SK-N-DZ (cell line): ENCODE measurements at places on chromosomes 12 and 14.

DNA sequence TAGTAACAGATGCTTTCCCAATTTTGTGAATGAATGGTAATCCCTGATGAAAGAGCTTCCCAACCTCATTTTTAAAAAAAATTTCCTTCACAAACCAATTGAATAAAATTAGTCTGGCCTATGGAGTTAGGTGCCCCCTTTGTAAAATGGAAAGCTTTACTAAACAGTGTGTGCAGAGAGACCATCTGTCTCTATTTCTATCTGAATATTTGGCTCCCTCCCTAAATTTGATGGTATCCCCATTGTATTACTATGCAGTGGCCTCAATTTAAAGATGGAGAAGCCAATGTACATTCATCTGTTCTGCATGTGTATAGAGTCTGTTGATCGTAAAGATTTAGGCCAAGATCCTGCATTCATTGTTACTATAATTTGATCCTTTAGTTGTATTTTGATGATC is 397.7 kb upstream of the RGS6 start:
- no peak for DNase-seq

GRCh38 chr14:99612071-99612737 is 8.2 kb upstream of the CCDC85C start:
- DNase-seq: no peak

DNA sequence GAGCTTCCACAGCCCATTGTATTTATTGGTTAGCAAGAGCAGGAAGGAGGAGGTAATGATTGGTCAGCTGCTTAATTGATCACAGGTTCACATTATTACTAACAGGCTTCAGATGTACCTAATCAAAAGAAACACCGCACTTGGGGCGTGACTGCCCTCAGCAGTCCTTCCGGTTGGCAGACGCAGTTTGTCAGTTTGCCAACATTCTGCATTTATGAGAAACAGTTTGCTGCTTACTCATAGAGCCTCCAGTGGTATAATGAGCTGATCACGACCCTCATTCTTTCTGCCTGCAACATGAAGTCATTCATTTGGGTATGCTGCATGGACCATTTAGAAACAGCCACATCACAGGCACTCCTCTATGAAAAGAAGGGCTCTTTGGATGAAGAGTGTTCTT is 42.5 kb upstream of the PPM1H start:
- DNase-seq: no peak

- DNase-seq: no peak
Observed at GRCh38 chr12:107320033-107320928, 226.9 kb upstream of the CRY1 start.

GRCh38 chr12:6124411-6125309 is at the start of gene VWF:
VWF (minus strand) TSS chr12:6124670; CDS start chr12:6123196, 1,474 bp downstream.
- DNase-seq: no peak

GRCh38 chr12:1657688-1658087 is 28.7 kb downstream of the WNT5B start:
- no peak for DNase-seq

DNA sequence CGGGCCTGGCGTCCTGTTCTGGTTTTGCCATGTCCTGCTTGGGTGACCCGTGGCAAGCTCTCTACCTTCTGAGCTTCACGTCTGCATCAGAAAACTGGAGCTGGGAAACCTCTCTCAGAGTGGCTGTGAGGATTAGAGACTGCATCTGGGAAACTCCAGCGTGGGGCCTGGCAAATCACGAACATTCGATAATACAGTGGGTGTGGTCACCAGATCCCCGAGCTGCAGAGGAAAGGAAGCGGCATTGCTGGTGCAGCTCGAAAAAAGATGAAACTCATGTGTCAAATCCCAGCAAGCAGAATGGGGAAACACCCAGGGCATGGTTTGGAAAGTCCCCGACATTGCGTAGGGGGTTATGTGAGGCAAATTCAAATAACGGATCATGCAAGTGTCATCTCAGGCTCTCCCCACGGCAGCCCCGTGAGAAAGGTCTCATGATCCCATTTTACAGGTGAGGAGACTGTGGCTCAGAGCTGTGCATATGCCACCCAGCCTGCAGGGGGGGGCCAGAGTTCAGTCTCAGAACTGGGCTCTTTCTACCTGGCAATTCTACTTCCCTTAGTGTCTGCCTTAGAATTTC is 98.1 kb upstream of the VRK1 start:
- no peak for DNase-seq

GRCh38 chr14:89626233-89626806 is 209.3 kb upstream of the FOXN3 start:
- DNase-seq: no peak

- no peak for DNase-seq
Observed at GRCh38 chr12:53098354-53098981, 1.0 kb downstream of the IGFBP6 start.

DNA sequence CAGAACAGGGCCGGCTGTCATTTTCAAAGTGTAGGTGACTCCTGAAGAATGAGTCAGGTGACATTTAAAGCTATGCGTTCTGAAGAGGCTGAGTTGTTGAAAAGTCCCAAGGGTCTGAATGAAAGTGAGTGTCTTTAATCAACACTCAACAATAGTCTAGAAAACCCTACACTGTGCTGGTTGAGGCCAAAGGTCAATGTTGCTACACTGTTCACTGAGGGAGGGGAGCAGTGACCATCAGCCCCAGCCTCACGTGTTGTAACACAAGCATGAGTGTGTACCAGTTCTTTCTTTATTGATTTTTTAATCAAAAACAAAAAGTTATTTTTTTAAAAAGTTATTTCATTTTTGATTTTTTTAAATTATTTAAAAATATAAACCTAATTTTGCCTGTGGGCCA is 418.8 kb upstream of the LRFN5 start:
- no peak for DNase-seq

- DNase-seq: no peak
Observed at GRCh38 chr12:89690925-89691324, 17.7 kb downstream of the ATP2B1 start.
